ENCODE measurements at places on chromosomes 6 and 20.

DNA sequence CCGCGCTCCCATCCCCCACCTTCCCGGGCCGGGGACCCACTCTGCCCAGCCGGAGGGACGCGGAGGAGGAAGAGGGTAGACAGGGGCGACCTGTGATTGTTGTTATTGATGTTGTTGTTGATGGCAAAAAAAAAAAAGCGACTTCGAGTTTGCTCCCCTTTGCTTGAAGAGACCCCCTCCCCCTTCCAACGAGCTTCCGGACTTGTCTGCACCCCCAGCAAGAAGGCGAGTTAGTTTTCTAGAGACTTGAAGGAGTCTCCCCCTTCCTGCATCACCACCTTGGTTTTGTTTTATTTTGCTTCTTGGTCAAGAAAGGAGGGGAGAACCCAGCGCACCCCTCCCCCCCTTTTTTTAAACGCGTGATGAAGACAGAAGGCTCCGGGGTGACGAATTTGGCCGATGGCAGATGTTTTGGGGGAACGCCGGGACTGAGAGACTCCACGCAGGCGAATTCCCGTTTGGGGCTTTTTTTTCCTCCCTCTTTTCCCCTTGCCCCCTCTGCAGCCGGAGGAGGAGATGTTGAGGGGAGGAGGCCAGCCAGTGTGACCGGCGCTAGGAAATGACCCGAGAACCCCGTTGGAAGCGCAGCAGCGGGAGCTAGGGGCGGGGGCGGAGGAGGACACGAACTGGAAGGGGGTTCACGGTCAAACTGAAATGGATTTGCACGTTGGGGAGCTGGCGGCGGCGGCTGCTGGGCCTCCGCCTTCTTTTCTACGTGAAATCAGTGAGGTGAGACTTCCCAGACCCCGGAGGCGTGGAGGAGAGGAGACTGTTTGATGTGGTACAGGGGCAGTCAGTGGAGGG is 2.8 kb downstream of the SOX4 start:
- no peaks in the 10 kb centered on the region for H3K4me1 ChIP-seq
- DNase-seq, result no peak
- H3K36me3 ChIP-seq, result peaks cover 10% of the 10 kb centered on the region
- no peak overlapping the region for H3K27ac ChIP-seq

DNA sequence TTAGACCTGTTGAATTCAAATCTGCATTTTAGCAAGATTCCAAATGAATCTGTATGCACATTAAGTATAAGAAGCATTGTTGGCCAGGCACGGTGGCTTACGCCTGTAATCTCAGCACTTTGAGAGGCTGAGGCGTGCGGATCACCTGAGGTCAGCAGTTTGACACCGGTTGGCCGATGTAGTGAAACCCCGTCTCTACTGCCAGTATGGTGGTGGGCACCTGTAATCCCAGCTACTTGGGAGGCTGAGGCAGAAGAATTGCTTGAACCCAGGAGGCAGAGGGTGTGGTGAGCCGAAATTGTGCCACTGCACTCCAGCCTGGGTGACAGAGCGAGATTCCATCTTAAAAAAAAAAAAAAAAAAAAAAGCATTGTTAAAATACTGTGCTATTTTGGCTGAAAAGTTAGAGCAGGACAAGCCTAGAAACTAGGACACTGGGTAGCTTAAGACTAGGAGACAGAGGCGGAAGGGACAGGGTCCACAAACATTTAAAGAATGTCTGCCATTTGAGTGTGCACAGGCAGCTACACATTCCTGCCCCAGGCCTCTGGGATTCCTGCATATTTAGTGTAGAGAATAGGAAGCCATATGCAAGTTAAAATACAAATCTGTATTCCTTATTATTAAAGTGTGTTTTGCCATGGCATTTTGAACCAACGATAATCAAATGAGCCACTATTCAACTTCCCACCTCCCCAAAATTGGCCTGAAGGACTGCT is 45.1 kb upstream of the EEF1A1 start:
- H3K36me3 ChIP-seq, result no peaks in the 10 kb centered on the region
- no peaks in the 10 kb centered on the region for H3K27me3 ChIP-seq
- H3K27ac ChIP-seq, result peak overlapping the region; percentile 45
- no peak for DNase-seq
- no peak overlapping the region for H3K4me3 ChIP-seq

GRCh38 chr6:13407709-13408695 is 79.4 kb downstream of the GFOD1 start:
- no peak overlapping the region for H3K4me3 ChIP-seq
- H3K36me3 ChIP-seq, result no peaks in the 10 kb centered on the region
- peaks cover 1% of the 10 kb centered on the region for H3K4me1 ChIP-seq
- H3K27me3 ChIP-seq, result no peaks in the 10 kb centered on the region
- DNase-seq, result no peak

- no peak for DNase-seq
- no peak overlapping the region for H3K27ac ChIP-seq
- H3K27me3 ChIP-seq, result no peaks in the 10 kb centered on the region
- peaks cover 20% of the 10 kb centered on the region for H3K36me3 ChIP-seq
Observed at GRCh38 chr6:89792881-89793280, 26.7 kb downstream of the MDN1 start.

DNA sequence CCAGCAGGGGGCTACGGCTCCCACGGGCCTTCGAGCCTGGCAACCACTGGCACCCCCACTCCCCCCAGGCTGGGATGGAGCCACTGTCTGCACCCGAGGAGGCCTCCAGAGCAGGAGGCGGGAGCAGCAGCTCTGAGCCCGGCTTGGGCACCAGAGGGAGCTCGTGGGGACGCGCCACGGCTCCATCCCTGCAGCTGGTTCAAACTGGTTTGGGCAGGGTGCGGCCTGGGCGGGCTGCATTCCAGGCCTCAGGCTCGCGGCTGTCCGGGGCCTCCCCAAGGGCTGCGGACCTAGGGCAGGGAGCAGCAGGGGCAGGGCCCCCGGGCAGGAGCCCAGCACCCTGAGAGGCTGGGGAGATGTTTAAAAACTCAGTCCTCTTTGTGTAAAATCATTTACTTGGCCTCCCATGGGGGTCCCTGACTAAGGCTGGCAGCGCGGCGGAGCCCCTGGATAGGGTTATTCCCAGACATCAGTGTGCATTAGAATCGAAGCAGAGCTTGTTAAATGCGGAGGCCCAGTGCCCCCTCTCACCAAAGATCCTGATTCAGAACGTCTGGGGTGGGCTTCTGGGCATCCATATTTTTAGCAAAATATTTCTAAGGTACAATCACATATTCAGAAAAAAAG is 4.1 kb upstream of the BCAS4 start:
- H3K27me3 ChIP-seq, result no peaks in the 10 kb centered on the region
- H3K27ac ChIP-seq, result no peak overlapping the region
- H3K4me1 ChIP-seq, result peaks cover 3% of the 10 kb centered on the region

GRCh38 chr6:46062991-46063390 is 47.3 kb upstream of the CLIC5 start:
- H3K27me3 ChIP-seq, result no peaks in the 10 kb centered on the region
- H3K27ac ChIP-seq, result no peak overlapping the region
- H3K4me3 ChIP-seq, result no peak overlapping the region
- no peaks in the 10 kb centered on the region for H3K36me3 ChIP-seq
- DNase-seq, result no peak
- no peaks in the 10 kb centered on the region for H3K4me1 ChIP-seq

- no peaks in the 10 kb centered on the region for H3K36me3 ChIP-seq
- no peaks in the 10 kb centered on the region for H3K4me1 ChIP-seq
- H3K27me3 ChIP-seq, result no peaks in the 10 kb centered on the region
Observed at GRCh38 chr6:134229520-134229919, 88.4 kb downstream of the SGK1 start.

- no peaks in the 10 kb centered on the region for H3K36me3 ChIP-seq
- DNase-seq, result no peak
- H3K27ac ChIP-seq, result no peak overlapping the region
- no peaks in the 10 kb centered on the region for H3K4me1 ChIP-seq
- no peak overlapping the region for H3K4me3 ChIP-seq
- H3K27me3 ChIP-seq, result no peaks in the 10 kb centered on the region
Observed at GRCh38 chr6:47700053-47700452, 1.7 kb downstream of the ADGRF4 start.

DNA sequence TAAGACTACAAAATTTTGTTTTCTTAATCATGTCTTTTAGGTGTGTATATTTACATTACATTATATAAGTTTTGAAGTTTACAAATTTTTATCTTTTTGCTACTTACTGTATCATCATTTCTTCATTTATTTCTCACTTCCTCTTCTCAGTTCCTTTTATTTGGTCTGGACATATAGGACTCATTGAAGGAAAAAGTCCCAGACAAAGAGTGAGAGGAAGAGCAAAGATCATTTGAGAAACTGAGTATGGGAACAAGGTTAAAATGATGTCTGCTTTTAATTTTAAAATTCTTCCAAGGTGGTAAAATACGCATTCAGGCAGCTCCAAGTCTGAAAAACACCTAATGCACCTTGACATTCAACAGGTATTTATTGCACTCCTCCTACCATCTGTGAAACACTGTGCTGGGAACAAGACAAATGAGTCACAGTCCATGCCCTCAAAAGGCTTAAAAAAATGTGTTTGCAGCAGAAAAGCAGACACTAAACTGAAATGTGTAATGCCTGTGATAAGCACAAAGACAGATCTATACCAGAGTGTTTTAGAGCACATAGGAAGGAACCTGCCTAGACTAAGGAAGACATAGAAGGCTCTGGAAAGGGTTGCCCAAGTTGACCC is 63.2 kb downstream of the PKIB start:
- no peak overlapping the region for H3K4me3 ChIP-seq
- H3K36me3 ChIP-seq, result no peaks in the 10 kb centered on the region
- no peaks in the 10 kb centered on the region for H3K4me1 ChIP-seq
- H3K27ac ChIP-seq, result no peak overlapping the region

GRCh38 chr20:59564171-59564570 is 40.2 kb upstream of the PHACTR3 start:
- no peak for DNase-seq
- H3K4me3 ChIP-seq, result no peak overlapping the region
- H3K27ac ChIP-seq, result no peak overlapping the region
- H3K36me3 ChIP-seq, result no peaks in the 10 kb centered on the region
- H3K27me3 ChIP-seq, result no peaks in the 10 kb centered on the region

DNA sequence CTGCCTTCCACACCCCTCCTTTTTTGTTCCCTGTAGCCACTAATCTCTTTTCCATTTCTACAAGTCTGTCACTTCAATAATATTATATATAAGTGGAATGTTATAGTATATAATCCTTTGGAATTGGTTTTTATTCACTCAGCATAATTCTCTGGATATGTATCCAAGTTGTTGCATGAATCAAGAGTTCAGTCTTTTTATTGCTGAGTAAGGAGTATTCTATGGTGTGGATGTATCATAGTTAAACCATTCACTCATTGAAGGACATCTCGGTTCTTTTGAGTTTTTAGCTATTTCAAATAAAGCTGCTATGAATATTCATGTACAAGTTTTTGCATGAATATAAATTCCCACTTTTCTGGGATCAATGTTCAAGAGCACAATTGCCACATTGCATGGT is 69.5 kb upstream of the TASP1 start:
- no peaks in the 10 kb centered on the region for H3K4me1 ChIP-seq
- H3K36me3 ChIP-seq, result no peaks in the 10 kb centered on the region
- H3K4me3 ChIP-seq, result no peak overlapping the region
- H3K27me3 ChIP-seq, result no peaks in the 10 kb centered on the region
- DNase-seq, result no peak

GRCh38 chr20:63693733-63694583 is 2.5 kb upstream of the TNFRSF6B start:
- H3K36me3 ChIP-seq, result peaks cover 23% of the 10 kb centered on the region
- H3K4me1 ChIP-seq, result no peaks in the 10 kb centered on the region
- no peak overlapping the region for H3K27ac ChIP-seq
- DNase-seq, result no peak
- H3K4me3 ChIP-seq, result no peak overlapping the region
- H3K27me3 ChIP-seq, result no peaks in the 10 kb centered on the region

DNA sequence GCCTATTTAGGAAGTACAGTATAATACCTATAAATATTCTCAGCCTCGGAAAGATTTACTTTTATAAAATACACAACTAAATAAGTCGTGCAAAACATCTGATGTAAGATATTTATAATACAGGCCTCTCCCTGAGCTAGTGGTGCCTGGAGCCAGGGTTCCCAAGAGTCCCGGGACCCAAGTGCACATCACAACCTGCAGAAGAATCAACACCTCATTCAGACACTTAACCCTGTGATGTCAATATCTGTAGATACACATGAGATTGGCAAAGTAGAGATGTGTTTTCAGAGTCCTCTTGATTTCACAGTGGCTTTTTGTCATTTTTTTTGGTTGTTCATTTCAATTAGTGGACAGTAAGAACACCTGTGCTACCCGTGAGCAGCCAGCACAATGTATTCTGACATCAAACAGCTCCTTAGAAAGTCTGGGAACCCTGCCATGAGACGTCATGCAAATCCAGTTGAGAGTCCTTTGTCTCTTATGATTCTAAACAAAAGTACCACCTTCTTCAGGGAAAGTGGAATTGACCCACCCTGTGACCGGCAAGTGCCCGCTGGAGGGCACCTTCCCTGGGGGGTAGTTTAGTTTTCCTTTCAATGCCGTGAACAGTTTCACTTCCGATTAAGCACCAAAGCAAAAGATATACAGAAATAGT is 101.6 kb downstream of the DACT2 start:
- no peak for DNase-seq
- H3K4me3 ChIP-seq, result no peak overlapping the region
- H3K36me3 ChIP-seq, result no peaks in the 10 kb centered on the region
- H3K4me1 ChIP-seq, result peaks cover 4% of the 10 kb centered on the region

GRCh38 chr6:139156102-139156501 is 21.2 kb downstream of the HECA start:
- H3K4me3 ChIP-seq, result no peak overlapping the region
- H3K36me3 ChIP-seq, result no peaks in the 10 kb centered on the region
- H3K27ac ChIP-seq, result no peak overlapping the region
- no peaks in the 10 kb centered on the region for H3K27me3 ChIP-seq
- no peak for DNase-seq
- H3K4me1 ChIP-seq, result no peaks in the 10 kb centered on the region

DNA sequence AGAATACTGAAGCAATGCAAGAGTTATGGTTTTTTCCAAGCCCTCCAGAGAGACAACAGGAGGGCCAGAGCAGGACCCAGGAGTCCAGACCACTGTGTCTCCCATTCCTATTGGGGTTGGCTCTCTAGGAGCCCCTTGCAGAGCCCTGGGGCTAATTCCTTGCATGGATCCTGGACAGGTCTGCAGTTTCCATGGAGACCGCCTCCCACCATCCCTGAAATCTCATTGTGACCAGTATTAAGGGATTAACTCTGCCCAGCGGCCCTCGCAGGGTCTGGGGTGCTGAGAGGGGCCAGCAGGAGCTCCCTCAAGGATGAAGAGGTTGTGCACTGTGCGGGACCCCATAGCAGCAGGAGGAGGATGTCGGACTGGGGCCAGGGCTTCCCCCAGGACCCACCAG is 34.8 kb downstream of the HNF4A start:
- H3K36me3 ChIP-seq, result no peaks in the 10 kb centered on the region
- no peaks in the 10 kb centered on the region for H3K4me1 ChIP-seq
- no peak overlapping the region for H3K27ac ChIP-seq
- H3K4me3 ChIP-seq, result no peak overlapping the region

- peak; percentile 60 for DNase-seq
- H3K36me3 ChIP-seq, result no peaks in the 10 kb centered on the region
- peak overlapping the region; percentile 27 for H3K4me3 ChIP-seq
- H3K27ac ChIP-seq, result no peak overlapping the region
- H3K27me3 ChIP-seq, result no peaks in the 10 kb centered on the region
- H3K4me1 ChIP-seq, result no peaks in the 10 kb centered on the region
Observed at GRCh38 chr6:75934643-75935472, 137.6 kb downstream of the IMPG1 start.

- no peak for DNase-seq
- no peak overlapping the region for H3K4me3 ChIP-seq
Observed at GRCh38 chr20:24632581-24632980, 163.2 kb downstream of the SYNDIG1 start.

Measured in iPS DF 6.9 (cell line).